Stimulated activated CD4-positive, alpha-beta T cell treated with anti-CD3 and anti-CD28 coated beads, Interleukin-15, amount 100 ng/mL, for 1 hour (primary cell): ENCODE measurements at places on chromosomes 2 and 18.

- no peak for DNase-seq
Measured at GRCh38 chr2:215275824-215276223, 36.0 kb upstream of the ATIC start.

DNA sequence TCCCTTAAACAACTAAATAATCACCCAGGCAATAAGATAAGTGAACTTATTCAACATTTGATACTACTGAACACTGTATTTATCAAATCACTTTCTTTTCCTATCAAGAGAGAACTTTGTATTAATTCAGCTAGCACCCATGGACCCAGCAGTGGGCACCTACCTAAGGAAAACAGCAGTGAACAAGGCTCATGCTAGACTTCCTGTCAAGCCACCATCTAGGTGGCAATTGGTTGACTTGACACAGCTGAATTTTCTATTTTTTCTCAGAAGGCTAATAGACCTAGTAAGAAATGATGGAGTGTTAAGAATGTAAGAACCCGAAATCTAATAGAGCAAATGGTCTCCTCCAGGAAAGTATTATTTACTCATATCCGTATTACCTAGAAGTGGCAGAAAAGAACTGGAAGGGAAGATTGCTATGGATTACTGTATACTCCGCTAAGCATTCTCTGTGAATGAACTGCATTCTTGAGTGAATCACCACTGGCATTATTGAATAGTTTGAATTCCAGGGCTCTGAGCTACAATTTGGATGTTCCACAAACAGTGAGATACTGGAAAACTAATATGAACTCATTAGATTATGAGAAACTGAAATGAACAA lies 988.2 kb upstream of the CDH2 start:
- no peak for DNase-seq

- DNase-seq: no peak
Measured at GRCh38 chr2:240365971-240366471, 69.4 kb upstream of the GPC1 start.

DNA sequence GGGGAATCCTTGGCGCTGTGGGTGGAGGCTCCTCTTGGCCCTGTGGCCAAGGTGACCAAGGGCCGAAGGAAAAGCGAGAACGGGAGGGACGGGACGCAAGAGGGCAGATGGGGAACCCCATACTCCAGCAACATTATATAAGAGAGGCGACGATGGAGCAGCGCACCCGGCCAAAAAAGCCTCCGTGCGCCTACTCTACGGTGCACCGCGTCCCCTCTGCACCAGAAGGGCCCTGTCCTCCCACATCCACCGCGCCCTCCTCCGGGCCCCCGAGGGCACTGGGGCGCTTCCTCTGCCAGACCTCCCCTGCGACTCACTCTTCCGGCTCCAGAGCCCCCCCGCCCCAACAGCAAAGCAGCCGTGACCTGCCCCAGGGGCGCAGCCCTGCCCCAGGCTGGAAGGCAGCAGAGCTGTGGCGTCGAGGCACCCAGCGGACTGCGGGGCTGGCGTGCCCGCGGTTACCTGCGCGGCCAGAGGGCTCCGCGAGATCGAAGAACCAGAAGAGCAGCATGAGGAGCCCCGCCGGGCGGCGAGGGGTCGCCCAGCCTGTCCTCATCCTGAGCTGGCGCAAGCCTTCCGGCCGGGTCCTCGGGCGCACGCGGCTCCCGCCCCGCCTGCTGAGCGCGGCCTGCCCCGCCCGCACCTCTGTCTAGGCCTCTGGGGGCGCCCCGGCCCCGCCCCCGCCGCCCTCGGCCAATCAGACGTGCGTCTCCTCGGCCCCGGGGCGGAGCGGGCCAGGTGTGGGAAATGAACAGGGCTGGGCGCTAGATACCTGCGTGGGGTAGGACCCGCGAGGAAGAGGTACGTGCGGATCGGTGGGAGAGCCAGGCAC lies 106.3 kb upstream of the CD302 start:
- peak; percentile 77 for DNase-seq

DNA sequence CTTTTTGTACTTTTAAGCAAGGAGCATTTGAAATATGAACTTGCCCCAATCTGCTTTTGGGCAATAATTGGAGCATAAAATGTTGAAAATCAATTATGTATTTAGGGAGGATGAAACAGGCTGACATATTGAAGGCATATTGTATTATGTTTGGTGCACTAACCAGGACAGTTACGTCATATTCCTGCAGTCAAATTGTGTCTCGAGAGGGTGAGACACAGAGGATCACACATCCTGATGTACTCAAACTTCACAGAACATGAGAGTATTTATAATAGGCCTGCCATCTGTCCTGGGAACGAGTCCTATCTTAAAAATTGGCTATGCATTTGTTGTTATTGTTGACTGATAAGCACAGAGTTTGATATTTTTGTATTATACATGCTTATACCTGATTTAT lies 44.7 kb downstream of the TANC1 start:
- DNase-seq: no peak

DNA sequence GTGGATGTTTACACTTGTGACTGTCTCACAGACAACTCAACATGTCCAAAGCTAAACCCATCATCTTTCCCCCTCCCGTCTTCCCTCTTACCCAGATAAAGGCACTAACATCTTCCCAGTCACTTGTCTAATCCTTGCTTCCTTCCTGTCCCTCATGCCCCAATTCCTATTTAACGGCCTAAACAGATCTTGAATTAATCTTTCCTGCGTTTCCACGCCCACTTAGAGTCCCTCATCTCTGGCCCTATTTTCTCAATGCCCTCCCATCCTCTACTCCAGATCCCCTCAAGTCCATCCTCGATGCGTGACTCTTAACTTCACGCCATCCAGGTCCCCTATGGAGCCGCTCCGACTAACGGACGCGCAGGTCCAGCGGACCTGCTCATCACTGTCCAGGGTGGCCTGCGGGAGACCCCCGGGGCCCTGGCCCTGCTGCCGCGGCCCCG lies 682 bp upstream of the SCLY start:
- DNase-seq: no peak

GRCh38 chr2:119366161-119366648 lies 429 bp downstream of the C2orf76 start:
- DNase-seq: no peak

DNA sequence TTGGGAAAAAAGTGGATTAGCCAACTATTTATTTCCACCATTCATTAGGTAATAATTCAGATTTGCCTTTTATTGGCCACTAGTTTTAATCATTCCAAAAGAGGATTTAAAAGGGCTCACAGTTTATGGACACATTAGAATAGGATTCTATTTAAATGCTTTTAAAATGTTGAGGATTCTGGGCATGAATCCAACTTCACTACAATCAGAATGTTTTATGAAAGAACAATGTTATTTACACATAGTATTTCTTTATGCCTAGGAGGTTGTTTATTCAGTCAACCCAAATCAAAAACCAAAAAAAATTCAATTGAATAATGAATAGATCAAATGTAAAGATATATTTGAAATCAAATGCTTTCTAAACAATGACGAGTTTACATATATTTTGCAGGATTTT lies 232.2 kb downstream of the GULP1 start:
- DNase-seq: no peak

- no peak for DNase-seq
Measured at GRCh38 chr2:108145557-108146326, 94.0 kb upstream of the SULT1C3 start.

DNA sequence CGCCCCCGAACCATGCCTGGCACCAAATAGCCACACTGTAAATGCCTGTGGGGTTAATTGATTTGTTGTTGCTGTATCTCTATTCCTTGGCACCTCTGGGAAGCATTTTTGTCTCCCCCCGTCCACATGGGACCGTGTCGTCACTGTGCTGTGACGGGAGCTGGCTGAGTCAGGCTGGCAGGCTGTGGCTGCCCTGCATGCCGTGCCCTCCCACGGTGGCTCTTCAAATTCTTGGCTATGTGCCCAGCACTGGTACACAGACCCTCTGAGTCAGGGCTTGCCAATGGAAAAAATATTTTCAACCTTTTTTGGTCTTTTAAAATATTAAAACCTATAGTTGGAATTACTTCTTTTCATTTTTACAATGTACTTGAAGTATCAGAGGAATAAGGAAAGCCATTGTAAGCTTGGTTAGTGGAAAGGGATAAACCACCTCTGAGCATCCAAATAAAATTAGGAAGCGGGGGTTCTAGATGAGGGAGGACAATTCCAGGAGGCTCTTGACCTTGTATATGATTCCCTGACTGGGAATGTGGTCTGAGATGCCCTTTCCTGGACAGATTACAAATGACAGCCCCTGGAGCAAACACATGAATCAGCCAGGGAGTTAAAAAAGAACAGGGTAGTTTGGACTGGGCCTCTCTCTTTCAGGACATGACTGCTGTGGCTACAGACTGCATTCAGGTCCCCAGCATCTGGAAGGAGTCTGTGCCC lies 59.4 kb downstream of the DGKD start:
- DNase-seq: no peak

DNA sequence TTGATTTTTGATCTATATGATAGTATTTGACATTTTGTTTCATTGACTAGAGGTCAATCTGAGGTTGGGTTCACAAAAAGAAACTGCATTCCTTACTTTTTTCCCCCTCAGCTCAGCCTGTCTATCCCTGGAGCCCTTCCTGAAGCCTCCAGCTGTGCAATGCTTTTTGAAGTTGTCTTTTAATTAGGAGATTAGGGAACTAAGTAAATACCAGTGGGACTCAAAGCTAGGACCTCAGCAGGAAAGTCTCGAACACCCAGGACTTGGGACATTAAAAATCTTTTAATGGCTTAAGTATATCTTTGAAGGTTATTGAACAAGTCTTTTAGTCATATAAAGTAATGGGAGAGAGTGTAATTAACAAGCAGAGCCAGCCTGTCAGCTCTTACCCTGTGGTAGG lies 220.2 kb downstream of the PDE11A start:
- DNase-seq: no peak

DNA sequence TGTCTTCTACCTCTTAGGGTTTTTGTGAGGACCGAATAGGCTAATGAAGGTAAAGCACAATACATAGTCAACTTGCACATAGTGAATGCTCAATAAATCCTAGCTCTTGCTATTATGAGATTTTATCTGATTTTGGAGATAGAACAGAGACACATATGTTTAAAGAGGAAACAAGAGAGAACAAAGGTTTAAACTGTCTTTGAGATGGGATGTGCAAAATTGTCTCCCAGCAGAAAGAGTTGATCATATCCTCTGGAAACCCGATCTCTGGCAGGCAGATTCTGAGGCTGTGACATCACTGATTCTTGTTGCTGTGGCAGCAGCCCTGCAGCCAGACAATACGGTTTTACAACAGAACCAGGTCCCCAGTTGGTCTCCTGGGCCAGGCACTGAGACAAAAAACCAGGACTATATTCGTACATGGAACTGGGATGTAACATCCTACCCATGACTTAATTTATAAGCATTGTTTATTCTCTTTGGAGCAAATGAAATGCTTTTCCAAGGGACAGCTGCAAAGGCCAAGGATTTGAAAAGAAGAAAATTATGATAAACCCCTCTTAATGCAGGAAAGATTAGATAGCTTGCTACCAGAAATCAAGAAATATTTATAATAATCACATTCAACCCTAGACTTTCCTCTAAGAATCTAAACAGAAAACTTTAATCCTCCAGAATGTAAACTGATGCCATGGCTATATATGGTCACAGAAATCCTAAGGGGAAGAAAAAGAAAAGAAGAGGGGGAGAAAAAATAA lies 80.2 kb downstream of the SLC8A1 start:
- DNase-seq: no peak

DNA sequence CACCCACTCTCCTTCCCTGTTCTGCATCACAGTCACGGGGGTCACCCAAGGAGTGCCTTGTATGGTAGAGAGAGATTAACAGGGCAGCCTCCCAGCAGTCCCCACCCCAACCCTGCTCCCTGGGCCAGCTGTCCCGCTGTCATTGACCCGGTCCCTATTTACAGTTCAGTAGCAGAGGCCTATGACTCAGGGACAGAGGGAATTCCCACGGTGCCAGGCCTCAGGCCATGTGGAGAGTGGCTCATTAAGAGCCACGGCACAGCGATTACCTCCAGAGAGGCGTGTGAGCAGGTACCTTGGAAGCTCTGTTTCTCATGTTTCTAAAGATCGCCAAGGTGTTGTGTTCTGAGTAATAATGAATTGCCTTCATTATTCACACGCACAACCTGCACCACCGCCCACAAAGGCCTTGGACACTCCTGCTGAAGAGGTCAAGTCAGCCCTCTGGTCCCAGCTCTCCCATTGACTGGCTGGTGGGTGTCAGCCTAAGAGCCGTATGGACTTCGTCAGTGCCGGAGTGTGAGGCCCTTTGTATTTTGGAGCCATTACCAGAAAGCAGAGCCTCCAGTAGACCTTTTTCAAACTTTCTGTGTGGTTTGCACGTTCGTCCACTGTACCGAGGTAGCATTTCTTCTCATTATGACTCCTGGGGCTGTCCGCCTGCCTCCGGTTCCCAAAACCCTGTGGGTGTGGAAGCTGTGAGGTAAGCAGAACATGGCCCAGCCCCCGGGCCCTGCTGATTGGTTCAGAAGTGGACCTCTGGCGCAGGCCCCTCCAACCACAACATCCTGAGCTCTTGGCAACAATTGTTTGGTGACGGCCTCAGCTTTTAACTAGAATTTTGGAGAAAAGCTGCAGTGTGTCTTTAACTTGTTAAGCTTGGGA lies 47.0 kb downstream of the SERTAD2 start:
- DNase-seq: peak; percentile 61

DNA sequence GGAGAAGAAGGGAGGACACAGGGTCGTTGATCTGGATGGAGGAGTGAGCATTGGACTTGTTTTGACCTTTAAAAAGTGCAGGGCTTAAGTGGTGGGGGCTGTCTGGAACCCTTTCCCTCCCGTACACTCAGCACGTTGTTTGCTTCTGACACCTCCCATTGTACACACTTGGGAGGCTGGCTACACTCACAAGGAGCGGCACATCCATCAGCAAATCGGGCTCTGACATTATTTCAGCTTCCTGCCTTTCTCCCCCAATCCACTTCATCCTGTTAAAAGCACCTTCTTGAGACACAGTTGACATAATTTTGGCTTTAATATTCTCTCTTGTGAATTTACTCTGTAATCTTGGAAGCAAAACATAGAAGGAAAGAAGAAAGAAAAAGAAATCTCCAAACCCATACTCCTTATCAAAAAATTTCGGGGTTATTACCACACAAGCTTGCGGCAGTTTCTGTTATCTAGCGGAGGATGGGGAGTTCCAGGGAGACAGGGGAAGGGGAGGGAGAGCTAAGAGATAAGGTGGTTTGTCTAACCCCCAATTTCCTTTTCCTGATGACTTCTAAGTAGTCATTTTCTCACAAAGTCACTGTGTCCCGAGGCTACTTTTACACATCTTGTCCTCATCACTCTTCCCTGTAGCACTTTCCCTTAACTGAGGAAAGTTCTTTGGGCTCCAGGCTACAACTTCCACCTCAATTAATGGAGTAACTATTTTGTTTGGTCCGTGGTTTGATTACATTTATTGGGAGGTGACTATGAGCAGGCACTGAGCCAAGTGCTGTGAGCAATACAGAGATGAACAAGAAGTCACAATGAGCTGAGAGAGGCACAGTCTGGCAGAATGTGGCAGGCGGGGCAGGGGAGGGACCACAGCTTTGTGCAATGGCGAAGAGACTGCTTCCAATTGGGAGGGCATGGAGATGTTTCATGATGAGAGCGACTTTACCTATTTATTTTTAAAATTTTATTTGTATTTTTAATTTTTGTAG lies 240.1 kb upstream of the MEX3C start:
- no peak for DNase-seq

DNA sequence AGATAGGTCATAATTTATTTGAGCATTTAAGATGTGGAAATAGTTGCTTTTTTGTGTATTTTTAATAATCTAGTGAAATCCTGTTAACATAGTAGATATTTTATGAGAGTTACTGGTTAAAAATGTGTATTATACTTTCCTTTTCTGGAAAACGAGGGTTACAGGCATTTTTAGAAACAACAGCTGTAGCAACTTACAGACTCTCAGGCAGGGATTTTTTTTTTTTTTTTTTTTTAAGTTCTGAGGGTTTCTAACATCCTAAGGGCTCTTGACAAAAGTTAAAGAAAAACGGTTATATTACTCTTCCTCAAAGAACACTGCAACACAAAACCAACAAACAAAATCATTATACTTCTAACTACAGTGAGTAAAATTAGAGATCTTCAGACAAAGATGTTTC lies 205.9 kb downstream of the ACKR3 start:
- DNase-seq: no peak
